ENCODE measurements at places on chromosomes 16 and 17. TPM values are rescaled to one million over a fixed set of nuclear protein-coding genes. Genes with fewer than 3 reads are reported as not detected.

The CDRT15 gene
- total RNA-seq = not detected

The KRT222 gene
- total RNA-seq = not detected

The STX1B gene
- total RNA-seq = 0.86 TPM

The LRRC75A gene
- 0.51 TPM for total RNA-seq

The ESRP2 gene
- total RNA-seq = not detected

The OR2C1 gene
- not detected for total RNA-seq
